Amygdala (tissue), 56 donors: ENCODE measurements at places on chromosomes 12 and 14.

GRCh38 chr12:79455286-79455685, 235.5 kb downstream of the PAWR start:
- DNase-seq = no peak

DNA sequence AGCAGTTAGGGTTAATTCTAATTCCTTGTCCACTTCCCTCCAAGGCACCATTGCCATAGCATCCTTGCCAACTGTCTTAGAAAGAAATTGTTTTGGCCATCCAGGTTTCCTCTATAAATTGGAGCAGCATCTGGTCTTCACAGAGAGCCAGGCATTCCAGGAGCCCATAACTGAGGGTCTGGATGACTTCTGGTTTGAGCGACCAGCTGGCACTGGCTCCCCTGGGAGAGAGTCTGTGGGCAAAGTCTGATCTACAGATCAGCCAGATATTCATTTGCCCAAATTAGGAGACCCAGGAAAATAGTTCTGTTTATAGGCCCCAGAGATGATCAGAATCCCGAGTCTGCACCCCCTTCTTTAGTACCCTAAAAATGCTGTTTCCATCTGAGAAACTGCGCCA, 16.0 kb downstream of the VSX2 start:
- DNase-seq = no peak

DNA sequence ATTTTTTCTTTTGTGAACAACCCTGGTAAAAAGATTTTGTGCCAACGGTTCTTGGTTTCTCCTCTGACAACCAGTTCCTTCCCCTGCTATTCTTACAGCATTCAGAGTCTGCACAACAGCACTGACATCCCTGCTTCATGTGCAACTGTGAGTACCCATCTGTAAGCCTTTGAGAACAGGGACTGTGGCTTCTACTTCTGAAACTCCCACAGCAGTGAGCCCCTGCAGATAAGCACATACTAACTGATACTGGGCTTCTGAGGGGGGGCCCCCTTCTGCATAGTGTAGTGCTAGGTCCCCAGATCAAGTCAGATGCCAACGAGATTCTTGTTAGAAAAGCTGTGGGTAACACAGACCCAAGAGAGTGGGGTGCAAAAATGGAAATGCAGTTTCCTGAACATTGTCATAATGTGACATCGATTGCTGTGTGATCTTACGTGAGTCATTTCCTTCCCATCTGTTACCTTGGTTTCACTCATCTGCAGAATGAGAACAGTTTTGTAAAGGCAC, 11.1 kb upstream of the NINJ2 start:
- no peak for DNase-seq

- no peak for DNase-seq
Measured at GRCh38 chr12:78959556-78959955, 95.0 kb downstream of the SYT1 start.

DNA sequence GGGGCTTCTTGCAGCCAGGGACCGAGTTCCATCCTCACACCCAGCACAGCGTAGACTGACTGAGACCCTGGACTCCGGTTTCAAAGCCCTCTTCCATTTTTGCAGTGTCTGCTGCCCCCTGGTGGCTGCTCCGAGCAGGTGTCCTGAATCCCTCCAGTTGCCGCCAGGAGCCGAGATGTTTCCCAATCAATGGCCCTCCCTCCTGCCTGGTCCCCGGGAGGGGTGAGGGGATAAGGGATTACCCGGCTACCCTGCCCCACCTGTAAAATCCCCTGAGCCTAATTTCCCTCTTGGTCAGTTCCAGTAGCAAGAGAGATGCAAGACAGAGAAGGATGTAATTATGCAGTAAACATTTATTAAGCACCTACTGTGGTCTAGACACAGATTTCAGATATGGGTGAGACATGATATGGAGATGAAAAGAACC, 55.0 kb downstream of the PHETA1 start:
- peak; percentile 71 for DNase-seq

DNA sequence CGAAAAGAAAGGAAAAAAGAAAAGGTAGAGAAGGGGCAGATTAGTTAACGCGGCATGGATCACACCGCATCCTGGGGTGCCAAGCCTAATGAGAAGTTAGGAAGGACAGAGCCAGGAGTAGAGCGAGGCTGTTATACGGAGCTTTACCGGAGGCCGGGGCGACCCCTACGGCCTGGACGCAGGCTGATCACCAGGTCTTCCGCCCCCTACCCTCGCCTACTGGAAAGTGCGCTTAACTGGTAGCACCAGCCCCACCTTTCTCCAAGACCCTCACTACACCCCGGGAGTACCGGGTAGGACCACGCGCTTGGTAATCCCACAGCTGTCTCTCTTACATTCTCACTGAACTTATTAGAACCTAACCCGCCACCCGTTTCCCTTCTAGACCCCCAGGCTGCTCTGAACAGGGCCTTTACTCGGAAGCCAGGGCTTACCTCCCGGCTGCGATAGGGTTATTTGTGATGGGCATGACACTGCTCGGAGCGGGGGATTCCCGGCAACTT, 33.8 kb downstream of the WBP11 start:
- no peak for DNase-seq

DNA sequence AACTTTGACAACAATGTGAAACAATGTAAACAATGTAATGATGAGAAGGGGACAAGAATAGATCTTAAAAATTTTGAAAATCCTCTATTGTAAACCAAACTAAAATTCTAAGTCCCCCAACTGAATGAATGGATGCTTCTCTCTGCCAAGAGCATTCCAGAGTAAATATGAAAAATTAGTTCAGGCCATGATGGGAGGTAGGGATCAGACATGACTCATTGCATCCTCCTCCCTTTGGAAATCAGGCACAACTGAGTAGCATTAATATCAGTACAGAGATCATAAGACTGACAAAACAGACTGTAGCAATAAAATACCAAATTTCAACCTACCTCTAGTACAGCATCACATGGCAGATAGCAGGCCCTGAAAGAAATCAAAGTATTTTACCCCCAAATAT, 559.9 kb downstream of the C12orf50 start:
- DNase-seq = no peak

DNA sequence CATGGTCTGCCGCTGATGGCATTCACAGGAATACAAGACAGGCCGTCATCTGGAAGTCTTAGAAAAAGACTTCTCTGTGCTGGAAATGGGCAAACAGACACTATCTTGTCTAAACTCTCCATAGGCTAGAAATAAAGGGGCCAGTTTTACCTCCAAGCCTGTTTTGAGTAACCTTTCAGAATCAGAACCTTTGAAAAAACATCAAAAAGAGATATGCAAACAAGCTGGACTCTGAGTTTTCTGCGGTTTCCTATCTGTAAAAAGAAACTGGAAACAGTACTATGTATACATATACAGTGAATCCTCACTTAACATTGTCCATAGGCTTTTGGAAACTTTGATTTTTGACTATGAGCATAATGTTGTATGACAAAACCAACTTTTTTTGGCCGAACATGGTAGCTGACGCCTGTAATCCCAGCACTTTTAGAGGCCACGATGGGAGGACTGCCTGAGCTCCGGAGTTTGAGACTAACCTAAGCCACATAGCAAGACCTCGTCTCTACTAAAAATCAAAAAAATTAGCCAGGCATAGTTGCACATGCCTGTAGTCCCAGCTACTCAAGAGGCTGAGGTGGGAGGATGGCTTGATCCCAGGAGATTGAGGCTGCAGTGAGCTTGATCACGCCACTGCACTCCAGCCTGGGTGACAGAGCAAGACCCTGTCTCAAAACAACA, 92.9 kb upstream of the MAX start:
- DNase-seq = no peak

GRCh38 chr14:50756300-50756699, 74.7 kb downstream of the NIN start:
- DNase-seq = no peak

DNA sequence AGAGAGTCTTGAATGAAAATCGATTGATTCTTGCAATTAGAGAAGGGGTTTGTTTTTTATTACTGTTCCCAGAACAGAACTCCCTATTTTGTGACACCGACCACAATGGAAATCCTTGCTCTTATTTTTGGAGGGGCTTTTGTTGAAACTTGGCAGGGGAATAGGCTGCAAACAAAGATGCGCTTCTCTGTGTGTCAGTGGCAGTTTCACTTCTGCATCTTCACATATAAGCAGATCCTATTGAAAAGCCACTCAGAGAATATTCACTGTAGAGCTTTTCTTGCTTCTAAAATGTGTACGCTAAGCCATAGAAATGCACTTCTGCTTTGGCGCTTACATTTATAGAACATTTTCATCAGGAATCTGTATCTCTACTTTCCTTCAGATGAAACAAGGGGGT, 1822.4 kb upstream of the SEL1L start:
- DNase-seq = no peak

- no peak for DNase-seq
Measured at GRCh38 chr14:77378701-77379100, 1.5 kb downstream of the SAMD15 start.

DNA sequence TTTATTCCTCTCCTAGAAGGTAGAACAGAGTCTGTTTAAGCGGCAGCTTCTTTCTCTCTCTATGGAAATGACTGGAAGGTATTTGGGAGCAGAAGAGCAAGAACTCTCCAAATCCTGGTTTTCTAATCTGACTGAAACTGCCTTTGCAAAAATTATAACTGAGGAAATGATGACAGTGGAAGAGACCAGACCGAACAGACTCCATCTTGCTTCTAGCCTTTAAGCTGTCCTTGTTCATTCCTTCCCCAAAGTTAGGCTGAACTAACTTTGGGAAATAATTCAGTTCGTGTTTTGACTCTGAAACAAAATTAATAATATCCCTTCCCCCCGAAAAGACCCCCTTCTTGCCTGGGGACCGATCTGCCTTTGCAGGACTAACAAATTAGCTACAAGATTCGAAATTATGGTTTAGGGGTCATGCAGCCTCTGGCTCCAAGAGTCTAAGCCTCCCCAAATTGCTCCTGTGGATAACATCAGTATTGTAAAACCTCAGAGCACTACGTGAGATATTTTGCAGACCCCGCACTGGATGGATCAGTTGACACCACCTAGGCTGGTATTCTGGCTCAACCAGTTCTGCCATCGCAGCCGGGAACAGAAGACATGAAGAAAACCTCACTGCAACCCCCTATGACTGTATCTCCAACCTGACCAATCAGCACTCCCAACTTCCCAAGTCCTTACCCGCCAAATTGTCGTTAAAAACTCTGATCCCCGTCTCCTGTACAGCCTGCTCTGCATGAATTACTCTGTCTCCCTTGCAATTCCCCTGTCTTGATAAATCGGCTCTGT, 14.1 kb downstream of the SELPLG start:
- DNase-seq = no peak

- no peak for DNase-seq
Measured at GRCh38 chr14:52003324-52003723, 14.0 kb downstream of the RTRAF start.

GRCh38 chr14:77123381-77124325, 17.9 kb downstream of the ZDHHC22 start:
- DNase-seq = no peak

DNA sequence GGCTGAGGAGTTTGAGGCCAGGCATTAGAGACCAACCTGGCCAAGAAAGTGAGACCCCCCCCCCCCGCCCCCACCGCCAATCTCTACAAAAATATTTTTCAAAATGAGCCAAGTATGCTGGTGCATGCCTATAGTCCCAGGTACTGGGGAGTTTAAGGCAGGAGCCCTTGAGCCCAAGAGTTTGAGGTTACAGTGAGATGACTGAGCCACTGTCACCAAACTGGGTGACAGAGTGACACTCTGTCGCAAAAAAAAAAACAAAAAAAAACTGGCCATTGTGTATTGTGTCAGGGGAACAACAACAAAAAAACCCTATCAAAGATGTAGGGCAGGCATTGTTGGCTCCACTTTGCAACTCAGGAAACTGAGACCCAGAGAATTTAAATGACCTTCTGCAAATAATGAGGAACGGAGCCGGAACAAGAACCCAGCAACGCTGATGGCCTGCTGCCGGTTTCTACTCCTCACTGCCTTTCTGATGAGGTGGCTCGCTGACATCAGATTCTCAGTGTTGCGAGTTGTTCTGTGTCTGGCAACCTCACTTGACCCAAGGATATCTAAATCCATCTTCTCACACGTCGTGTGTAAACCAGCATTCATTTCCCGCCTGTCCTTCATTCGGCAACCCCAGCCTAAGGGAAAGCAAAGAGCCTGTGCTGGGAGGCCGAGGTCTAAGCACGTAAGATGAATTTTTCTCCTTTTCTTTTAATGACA, 195.2 kb upstream of the CRY1 start:
- DNase-seq = no peak

DNA sequence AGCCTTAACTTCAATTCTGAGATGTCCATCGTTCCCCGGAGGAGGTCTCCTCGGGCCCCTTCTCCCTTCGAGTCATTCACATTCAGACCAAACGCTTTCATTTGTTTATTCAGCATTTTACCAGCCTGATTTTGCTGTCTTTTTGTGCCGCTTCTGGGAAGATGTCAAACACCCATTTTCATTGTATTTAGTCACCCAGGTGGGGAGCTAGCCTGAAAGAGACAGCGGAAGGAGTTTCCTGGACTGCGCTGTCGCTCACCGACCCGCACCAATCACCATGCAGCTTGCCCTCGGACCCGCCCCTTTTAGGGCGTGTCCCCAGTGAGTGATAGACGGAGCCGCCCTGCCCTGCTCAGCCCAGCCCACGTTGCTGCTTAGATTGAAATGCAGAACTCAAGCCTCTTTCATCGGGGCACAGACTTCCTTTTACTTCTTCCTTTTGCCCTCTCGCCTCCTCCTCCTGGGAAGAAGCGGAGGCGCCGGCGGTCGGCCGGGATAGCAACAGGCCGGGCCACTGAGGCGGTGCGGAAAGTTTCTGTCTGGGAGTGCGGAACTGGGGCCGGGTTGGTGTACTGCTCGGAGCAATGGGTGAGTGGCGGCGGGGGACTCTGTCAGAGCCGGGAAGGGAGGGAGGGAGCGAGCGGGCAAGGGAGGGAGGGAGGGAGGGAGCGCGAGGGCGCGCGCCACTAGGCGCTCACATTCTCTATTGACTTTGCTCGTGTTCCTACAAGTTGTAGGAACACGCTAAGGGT, at the start of gene PAX9:
TSS of gene PAX9 (plus strand) at position 355 of the 752 bp plus-strand sequence. CDS start at position 585, 230 bp downstream.
- peak; percentile 10 for DNase-seq

DNA sequence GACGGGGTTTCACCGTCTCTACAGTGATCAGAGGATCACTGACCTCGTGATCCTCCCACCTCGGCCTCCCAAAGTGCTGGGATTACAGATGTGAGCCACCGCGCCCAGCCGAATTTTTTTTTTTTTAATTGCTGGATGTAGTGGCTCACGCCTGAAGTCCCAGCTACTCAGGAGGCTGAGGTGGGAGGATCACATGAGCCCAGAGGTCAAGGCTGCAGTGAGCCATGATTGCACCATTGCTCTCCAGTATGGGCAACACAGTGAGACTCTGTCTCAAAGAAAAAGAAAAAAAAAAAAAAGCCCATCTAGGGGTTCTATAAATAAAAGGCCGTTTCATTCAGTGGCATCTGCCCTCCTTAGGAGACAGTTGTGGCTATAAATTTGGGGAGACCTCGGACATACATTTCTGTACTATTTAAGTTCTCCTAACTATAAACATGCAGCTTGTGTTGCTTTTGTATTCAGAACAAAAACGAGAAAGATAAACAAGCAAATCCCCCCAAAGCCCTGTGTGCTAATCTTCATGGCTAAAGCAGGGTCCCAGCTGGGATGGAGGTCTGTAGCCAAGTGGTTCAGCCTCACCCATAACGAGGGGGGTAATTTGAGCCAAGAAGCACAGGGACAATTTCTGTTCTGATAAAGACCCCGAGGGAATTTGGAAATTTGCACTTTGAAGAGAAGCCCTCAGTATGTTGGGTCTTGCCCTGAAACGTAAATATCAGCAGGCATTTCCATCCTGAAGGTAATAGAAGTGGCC, 35.0 kb upstream of the BCL7A start:
- no peak for DNase-seq

GRCh38 chr14:64929014-64929359, 13.6 kb downstream of the GPX2 start:
- DNase-seq = no peak

- DNase-seq = no peak
Measured at GRCh38 chr12:132827763-132828703, 636 bp downstream of the GOLGA3 start.
